Left lung (tissue), 14 donors: ENCODE measurements at places on chromosomes 13 and 19. TPM values are rescaled to one million over a fixed set of nuclear protein-coding genes. Genes with fewer than 3 reads are reported as not detected.

- DNase-seq: no peak
These were observed 35.0 kb downstream of the FLT1 start for GRCh38 chr13:28459911-28460310.

- peak; percentile 56 for DNase-seq
These were observed 11.7 kb upstream of the CLN5 start for GRCh38 chr13:76980075-76980718.

GRCh38 chr13:74629985-74630384 is 495.8 kb upstream of the KLF12 start:
- no peak for DNase-seq

GRCh38 chr13:44074611-44075010 is 194.9 kb downstream of the LACC1 start:
- DNase-seq: no peak

ZIC5 gene
- not detected for total RNA-seq

NLRP11 gene
- not detected for total RNA-seq

ZNF541 gene
- 0.50 TPM for total RNA-seq
